Astrocyte (in vitro differentiated cells and primary cell): ENCODE measurements at places on chromosomes 1 and 21. TPM values are rescaled to one million over a fixed set of nuclear protein-coding genes. Genes with fewer than 3 reads are reported as not detected.

The KIFAP3 gene
- total RNA-seq: 32.8 and 39.1 TPM in 2 replicates

The KCND3 gene
- total RNA-seq: 0.43 TPM in 2 replicates

The GJA9 gene
- total RNA-seq: not detected in 2 replicates

GRCh38 chr1:109659145-109659544 is 3.2 kb downstream of the GSTM4 start:
- no peak for DNase-seq

GRCh38 chr1:215188302-215188950 is 105.9 kb downstream of the KCNK2 start:
- no peak for DNase-seq
